ENCODE measurements at places on chromosomes 4 and X. TPM values are rescaled to one million over a fixed set of nuclear protein-coding genes. Genes with fewer than 3 reads are reported as not detected.

DNA sequence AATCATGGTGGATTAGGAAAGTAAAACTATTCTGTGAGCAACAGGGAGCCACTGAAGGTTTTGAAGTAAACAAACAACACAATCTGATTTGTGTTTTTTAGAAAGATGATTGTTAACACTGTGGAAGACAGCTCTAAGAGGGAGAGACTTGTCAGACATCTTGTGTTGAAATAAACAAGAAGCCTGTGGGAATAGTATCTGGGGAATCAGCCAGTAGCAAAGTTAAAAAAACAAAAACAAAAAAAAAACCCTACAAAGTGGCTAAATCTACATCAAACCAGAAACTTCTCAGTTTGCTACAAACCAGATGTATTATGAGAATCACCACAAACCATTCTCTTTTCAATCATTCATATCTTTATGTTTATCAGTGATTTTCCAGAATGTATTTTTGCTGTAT is 125.7 kb upstream of the GPC4 start:
- H3K36me3 ChIP-seq = no peaks in the 10 kb centered on the region
- no peak overlapping the region for H3K27ac ChIP-seq
- no peaks in the 10 kb centered on the region for H3K4me1 ChIP-seq
- no peak for DNase-seq
- H3K27me3 ChIP-seq = no peaks in the 10 kb centered on the region

DNA sequence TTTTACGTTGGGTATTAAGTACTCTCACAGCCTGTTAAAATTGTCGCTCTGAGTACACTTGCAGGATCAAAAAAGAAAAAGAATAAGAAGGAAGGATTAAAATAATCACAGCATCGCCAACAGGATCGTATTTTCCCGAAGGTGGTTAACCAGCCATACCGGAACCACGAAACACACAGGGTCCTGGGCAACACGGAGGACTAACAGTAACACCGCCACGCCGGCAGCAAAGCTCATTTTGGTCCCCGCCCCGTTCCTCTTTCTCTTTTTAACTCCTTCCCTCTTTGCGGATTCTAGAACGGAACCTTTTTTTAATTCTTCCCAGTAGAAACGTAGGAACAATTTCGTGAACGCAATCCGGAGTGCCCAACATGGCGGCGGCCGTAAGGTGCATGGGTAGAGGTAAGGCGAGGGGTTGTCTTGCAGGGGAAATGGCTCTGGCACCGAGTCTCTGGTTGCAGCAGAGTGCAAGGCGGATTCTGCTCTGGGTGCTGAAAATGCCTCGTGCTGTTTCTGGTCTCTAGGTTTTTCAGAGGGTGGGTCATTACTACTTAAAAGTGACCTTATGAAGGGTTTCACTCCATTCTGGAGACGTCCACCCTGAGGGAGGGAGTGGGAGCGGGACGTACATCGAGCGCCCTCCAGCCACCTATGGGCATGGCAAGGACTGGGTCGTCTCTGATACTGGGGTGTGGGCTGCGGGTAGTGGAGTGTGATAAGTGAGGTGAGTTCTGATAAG is at the start of gene MRPL1:
MRPL1 (plus strand) TSS at position 353 of the 739 bp plus-strand sequence; CDS start at position 372, 19 bp downstream.
- H3K36me3 ChIP-seq = peaks cover 30% of the 10 kb centered on the region
- peak within 1 kb of the TSS; percentile 98 for H3K4me3 ChIP-seq
- H3K27me3 ChIP-seq = peaks cover 2% of the 10 kb centered on the region
- DNase-seq = peak; percentile 92
- H3K27ac ChIP-seq = peak within 1 kb of the TSS; percentile 100

DNA sequence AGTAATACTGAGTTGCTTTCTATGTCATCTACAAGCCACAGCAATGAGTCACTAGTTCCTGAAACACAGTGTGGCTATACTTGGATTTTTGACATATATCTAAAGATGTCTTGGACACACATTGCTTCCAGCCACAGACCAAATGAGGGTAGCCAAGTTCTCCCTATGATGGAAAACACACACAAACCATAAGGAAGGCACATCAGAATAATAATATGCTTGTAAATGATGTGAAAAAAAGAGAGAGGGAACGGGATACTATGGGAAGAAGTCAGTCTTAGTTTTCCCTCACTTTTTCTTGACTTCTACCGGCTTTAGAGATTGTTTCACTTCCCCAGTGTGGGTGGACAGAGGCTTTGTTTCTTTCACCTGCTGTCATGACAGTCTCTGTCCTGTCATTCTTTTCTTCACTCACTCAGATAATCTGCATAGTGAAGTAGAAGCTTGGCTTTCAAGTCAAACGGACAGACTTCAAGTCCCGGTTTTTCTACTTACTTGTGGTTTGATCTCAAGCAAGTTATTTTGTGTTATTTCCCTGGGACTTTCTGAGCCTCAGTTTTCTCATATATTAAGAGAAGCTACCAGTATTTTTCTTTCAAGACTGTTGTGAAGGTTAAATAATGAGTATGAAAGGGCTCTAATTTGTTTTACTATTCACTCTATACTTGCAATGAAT is 34.7 kb downstream of the P2RY10 start:
- H3K27me3 ChIP-seq = no peaks in the 10 kb centered on the region
- H3K4me3 ChIP-seq = peak overlapping the region; percentile 60
- peaks cover 20% of the 10 kb centered on the region for H3K4me1 ChIP-seq
- H3K36me3 ChIP-seq = peaks cover 12% of the 10 kb centered on the region

- no peaks in the 10 kb centered on the region for H3K36me3 ChIP-seq
- H3K27ac ChIP-seq = no peak overlapping the region
- DNase-seq = no peak
- peaks cover 10% of the 10 kb centered on the region for H3K27me3 ChIP-seq
- H3K4me3 ChIP-seq = no peak overlapping the region
- no peaks in the 10 kb centered on the region for H3K4me1 ChIP-seq
Measured at GRCh38 chr4:110412354-110413065, 63.4 kb upstream of the ENPEP start.

GRCh38 chrX:45515262-45516215 is 314.9 kb upstream of the DIPK2B start:
- peaks cover 23% of the 10 kb centered on the region for H3K4me1 ChIP-seq
- H3K27me3 ChIP-seq = no peaks in the 10 kb centered on the region
- peak overlapping the region; percentile 43 for H3K4me3 ChIP-seq
- H3K36me3 ChIP-seq = no peaks in the 10 kb centered on the region
- peak; percentile 59 for DNase-seq

DNA sequence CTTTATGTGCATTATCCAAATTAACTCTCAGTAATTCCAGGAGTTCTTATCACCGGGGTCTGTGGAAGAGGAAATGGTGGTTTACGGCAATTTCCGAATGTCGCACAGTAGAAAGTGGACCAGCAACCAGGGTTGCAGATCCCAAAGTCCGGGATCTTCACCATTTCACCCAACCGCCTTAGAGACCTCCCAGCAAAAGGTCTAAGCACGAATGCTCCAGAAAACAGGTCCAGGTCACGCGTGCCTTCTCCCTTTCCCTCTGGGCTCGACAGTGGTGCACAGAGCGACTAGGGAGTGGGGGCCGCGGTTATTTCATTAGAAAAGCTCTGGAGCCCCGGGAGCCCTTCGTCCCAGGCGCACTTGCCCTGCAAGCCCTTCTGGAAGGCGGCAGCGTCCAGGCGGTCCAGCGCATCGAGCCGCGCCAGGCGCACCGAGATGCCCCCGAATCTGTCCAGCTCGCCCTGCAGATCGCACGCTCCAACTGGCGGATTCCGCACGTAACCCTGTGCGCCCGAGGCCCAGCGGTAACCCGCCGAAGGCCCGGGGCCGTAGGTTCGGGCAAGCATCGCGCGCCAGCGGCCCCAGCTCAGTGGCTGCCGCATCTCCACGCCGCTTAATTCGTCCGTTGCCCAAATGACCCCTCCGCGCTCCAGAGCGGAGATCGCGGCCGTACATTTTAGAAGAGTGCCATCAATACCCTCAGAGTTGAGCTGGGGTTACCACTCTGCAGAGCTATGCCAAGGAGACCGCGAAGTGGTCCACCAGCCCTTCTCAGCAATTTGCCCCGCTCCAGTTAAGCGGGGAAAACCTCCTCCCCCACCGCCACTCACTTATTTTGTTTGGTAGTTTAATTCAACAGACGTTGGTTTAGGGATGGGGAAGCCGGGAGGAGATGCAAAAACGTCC is at the start of gene NUDT6:
NUDT6 (minus strand) TSS at position 627 of the 906 bp plus-strand sequence; CDS start at position 602, 25 bp downstream.
- DNase-seq = peak; percentile 63
- H3K4me3 ChIP-seq = no peak within 1 kb of the TSS
- H3K27me3 ChIP-seq = no peaks in the 10 kb centered on the region
- H3K4me1 ChIP-seq = peaks cover 7% of the 10 kb centered on the region

GRCh38 chr4:53537606-53538005 is 53.7 kb downstream of the LNX1 start:
- no peak overlapping the region for H3K27ac ChIP-seq
- DNase-seq = no peak
- H3K4me3 ChIP-seq = no peak overlapping the region
- no peaks in the 10 kb centered on the region for H3K4me1 ChIP-seq

DNA sequence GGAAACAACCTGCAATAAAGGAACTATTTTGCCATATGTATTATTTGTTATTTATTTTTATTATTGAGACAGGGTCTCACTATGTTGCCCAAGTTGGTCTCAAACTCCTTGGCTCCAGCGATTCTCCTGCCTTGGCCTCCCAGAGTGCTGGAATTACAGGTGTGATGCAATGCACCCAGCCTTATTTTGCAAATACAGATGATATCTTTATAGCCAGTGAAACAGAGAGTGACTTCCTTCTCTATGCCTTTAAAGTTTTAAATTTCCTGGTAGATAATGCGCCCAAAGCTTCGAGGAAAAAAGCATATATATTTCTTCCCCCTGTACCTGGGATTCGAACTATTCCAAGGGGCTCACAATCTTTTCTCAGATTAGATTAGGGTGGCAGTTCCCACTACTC is 601.1 kb upstream of the HTR2C start:
- no peak for DNase-seq
- no peak overlapping the region for H3K4me3 ChIP-seq
- H3K4me1 ChIP-seq = no peaks in the 10 kb centered on the region
- H3K27me3 ChIP-seq = no peaks in the 10 kb centered on the region
- H3K36me3 ChIP-seq = no peaks in the 10 kb centered on the region
- H3K27ac ChIP-seq = no peak overlapping the region

GRCh38 chrX:10847333-10847732 is 226.9 kb upstream of the MID1 start:
- no peak overlapping the region for H3K27ac ChIP-seq
- no peak for DNase-seq
- H3K36me3 ChIP-seq = no peaks in the 10 kb centered on the region
- no peaks in the 10 kb centered on the region for H3K27me3 ChIP-seq
- H3K4me1 ChIP-seq = no peaks in the 10 kb centered on the region

DNA sequence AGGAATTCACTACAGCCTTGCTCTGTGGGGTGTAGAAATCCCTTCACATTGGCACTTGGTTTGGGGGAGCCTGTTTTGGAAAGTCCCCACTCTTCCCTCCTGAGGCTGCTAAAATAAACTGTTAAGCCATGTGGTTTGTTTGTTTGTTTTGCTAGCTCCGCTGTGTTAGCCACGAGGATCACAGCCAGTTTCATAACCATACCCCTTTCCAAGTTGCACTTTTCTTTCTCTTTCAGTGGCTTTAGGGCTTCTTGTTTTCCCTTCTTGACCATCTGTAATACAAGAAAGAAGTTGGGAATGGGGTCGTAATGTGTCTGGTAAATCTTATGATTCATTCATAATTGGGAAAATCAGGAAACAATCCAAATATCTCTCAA is 24.8 kb upstream of the UXT start:
- H3K27me3 ChIP-seq = peaks cover 1% of the 10 kb centered on the region
- H3K4me1 ChIP-seq = no peaks in the 10 kb centered on the region
- DNase-seq = no peak
- no peaks in the 10 kb centered on the region for H3K36me3 ChIP-seq

GRCh38 chrX:116379854-116380253 is 56.6 kb upstream of the SLC6A14 start:
- H3K4me3 ChIP-seq = no peak overlapping the region
- no peaks in the 10 kb centered on the region for H3K36me3 ChIP-seq
- H3K4me1 ChIP-seq = no peaks in the 10 kb centered on the region
- DNase-seq = no peak

- H3K27ac ChIP-seq = peak overlapping the region; percentile 18
- H3K27me3 ChIP-seq = no peaks in the 10 kb centered on the region
- DNase-seq = no peak
- H3K4me3 ChIP-seq = peak overlapping the region; percentile 16
Measured at GRCh38 chr4:98643755-98644154, 14.7 kb downstream of the TSPAN5 start.

DNA sequence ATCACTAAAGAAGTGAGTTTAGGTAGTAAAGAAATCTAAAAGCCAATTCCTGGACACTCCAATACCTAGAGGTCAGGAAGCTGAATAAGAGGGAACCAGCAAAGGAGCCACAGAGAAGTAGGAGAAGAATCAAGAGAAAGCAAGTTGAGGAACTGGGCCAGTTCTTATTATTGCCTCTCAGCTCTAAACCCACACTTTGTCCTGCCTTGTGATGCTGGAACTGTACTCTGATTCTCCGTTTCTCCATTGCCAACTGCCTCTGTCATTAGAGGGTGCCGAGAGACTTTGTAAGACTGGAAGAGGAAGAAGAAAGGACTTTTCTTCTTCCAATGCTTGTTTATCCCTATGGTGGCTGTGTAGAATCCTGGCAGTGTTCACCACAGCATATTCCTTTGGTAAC is 38.6 kb downstream of the NSUN7 start:
- H3K27ac ChIP-seq = no peak overlapping the region
- no peaks in the 10 kb centered on the region for H3K36me3 ChIP-seq
- no peak for DNase-seq
- no peak overlapping the region for H3K4me3 ChIP-seq
- H3K27me3 ChIP-seq = peaks cover 2% of the 10 kb centered on the region

DNA sequence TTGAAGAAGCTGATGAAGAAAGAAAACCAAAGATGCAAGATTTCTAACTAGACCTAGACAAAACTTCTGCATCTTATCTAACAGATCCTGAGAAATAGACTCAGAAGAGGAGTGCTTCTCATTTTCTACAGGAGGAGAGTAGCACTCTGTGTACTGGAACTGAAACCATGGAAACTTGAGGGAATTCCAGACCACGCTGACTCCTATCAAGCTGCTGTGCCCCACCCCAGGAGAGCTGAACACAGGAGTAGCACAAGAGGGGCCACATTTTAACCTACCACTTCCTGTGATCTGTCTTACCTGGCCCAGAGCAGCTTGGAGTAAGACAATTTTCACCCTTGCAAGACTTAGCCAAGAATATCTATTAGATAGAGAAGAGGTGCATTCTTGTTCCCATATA is 248.9 kb downstream of the SCFD2 start:
- peak overlapping the region; percentile 55 for H3K27ac ChIP-seq
- DNase-seq = no peak
- no peaks in the 10 kb centered on the region for H3K27me3 ChIP-seq
- H3K36me3 ChIP-seq = peaks cover 38% of the 10 kb centered on the region

GRCh38 chr4:75675004-75675531 is 1.9 kb upstream of the G3BP2 start:
- no peak overlapping the region for H3K27ac ChIP-seq
- H3K4me3 ChIP-seq = no peak overlapping the region
- peaks cover 23% of the 10 kb centered on the region for H3K4me1 ChIP-seq
- H3K36me3 ChIP-seq = peaks cover 13% of the 10 kb centered on the region

- no peaks in the 10 kb centered on the region for H3K4me1 ChIP-seq
- H3K27me3 ChIP-seq = peaks cover 4% of the 10 kb centered on the region
- no peak for DNase-seq
- no peaks in the 10 kb centered on the region for H3K36me3 ChIP-seq
Measured at GRCh38 chrX:100649550-100650356, 5.8 kb downstream of the SRPX2 start.

CRMP1 gene
- not detected for total RNA-seq

PHEX gene
- total RNA-seq = 3.7 TPM

HTT-AS gene
- total RNA-seq = not detected

MGAT4D gene
- total RNA-seq = not detected

GLRB gene
- total RNA-seq = not detected

CFAP299 gene
- total RNA-seq = not detected

VCX3A gene
- total RNA-seq = not detected

FAT4 gene
- not detected for total RNA-seq

COL4A6 gene
- total RNA-seq = not detected

SOX3 gene
- total RNA-seq = not detected
